ENCODE measurements at places on chromosomes 2 and 18.
A peak's percentile ranks its signal among the peaks of the same experiment; 100 is the strongest.

DNA sequence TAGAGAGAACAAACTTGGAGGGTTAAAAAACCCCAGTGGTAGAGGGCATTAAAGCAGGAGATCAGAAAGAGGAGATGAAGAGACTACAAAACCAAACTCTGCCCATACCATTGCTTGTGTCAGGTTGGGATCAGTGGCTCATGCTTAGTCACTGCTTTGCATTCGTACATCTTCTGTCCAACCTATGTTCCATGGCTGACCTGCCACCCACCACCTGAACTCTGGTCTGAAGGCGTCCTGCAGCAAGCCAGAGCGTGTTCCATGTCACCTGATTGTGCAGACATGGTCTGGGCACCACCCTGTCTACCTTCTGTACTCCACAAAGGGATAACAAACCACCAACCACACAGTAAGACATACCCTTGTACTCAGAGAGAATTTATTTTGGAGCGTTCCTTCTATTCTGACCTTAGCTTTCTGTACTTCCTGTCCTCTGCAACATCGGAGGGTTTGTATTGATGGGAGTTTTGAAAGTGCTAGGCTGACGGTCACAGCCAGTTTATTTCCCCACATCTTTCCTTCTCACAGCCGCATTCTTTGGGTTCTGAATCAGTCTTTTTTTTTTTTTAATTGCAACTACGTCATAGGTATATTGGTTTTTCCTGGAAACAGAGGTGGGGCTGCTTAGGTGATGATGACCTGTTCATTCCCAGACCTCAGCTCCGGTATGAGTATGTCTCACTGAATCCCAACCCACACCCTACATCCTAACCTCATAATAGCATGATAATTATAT is 88.3 kb downstream of the SOWAHC start:
- no peaks in the 10 kb centered on the region for H3K36me3 ChIP-seq
- peak overlapping the region; percentile 94 for H3K27ac ChIP-seq
- H3K4me3 ChIP-seq = no peak overlapping the region
- DNase-seq = no peak

- no peak overlapping the region for H3K4me3 ChIP-seq
- H3K36me3 ChIP-seq = no peaks in the 10 kb centered on the region
- H3K4me1 ChIP-seq = peaks cover 54% of the 10 kb centered on the region
- DNase-seq = no peak
- H3K27me3 ChIP-seq = no peaks in the 10 kb centered on the region
- no peak overlapping the region for H3K27ac ChIP-seq
Measured at GRCh38 chr2:66573821-66574233, 138.9 kb downstream of the MEIS1 start.

DNA sequence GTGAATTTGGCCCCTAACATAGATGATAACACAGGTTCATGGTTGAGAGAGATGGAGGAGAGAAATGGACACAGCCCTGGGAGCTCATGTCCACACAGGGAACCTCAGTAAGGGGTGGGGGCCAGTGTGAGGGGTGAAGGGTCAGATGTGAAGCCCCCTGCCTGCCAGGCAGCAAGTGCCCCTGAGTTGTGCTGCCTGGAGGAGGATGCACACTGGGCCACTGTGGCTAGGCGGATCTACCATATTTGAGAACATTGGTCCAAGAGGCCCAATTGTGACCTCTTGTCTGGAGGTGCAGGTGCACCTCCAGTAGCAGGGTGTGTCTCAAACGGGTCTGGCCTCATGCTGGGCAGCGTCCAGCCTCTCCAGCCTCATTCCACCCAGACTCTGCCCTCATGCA is 99.6 kb upstream of the SNTG2 start:
- H3K4me1 ChIP-seq = no peaks in the 10 kb centered on the region
- H3K27ac ChIP-seq = no peak overlapping the region
- no peaks in the 10 kb centered on the region for H3K27me3 ChIP-seq
- H3K4me3 ChIP-seq = no peak overlapping the region

GRCh38 chr18:8928847-8929780 is 173.4 kb upstream of the NDUFV2 start:
- no peaks in the 10 kb centered on the region for H3K27me3 ChIP-seq
- no peak overlapping the region for H3K27ac ChIP-seq
- no peak for DNase-seq
- H3K4me3 ChIP-seq = no peak overlapping the region
- no peaks in the 10 kb centered on the region for H3K36me3 ChIP-seq
- H3K4me1 ChIP-seq = no peaks in the 10 kb centered on the region

DNA sequence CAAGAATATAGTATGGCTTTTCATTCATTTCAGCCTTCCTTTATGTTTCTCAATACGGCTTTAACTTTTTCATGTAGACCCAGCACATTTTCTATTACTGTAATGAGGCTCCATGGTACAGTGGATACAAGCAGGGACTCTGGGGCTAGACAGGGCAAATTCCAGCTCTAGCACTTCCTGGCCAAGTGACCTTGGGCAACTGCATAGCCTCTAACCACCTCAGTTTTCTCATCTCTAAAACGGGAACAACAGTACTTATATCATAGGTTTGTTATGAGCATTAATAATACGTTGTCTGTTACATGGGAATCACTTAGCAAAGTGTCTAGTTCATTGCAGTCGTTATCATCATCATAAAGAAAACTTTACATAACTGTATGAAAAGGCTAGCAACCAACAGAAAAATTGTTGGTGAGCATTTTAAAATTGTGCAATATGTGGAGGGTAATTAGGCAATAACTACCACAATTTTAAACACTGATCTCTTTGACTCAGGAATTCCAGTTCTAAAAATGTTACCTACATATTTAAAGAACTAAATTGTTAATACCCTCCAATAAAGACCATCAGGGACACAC is 13.7 kb upstream of the RMDN2 start:
- H3K4me1 ChIP-seq = peaks cover 3% of the 10 kb centered on the region
- H3K27me3 ChIP-seq = no peaks in the 10 kb centered on the region
- no peak for DNase-seq
- H3K36me3 ChIP-seq = no peaks in the 10 kb centered on the region

DNA sequence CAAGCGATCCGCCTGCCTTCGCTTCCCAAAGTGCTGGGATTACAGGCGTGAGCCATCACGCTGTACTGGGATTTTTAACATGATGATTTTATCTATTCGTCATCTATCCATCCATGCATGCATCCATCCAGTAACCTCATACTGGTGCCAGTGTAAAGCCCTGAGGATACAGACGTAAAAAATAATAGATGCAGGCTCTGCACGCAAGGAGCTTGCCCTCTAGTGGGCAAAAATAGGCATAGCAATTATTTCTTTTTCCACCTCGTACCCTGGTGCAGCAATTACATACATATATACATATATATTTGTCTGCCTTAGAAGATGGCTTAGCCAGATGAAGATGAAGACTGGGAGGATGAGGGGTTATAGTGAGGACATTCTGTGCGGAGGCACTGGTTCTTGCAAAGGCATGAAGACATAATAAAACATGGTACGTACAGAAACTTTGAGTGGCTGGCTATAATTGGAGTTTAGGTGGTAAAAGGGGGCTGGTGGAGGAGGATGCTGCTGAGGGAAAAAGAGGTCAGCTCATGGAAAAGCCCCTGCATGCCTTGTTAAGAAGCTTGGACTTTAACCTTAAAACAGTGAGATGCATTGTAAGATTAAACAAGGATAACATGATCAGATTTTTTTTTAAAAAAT is 19.6 kb upstream of the RPIA start:
- no peaks in the 10 kb centered on the region for H3K36me3 ChIP-seq
- H3K27ac ChIP-seq = no peak overlapping the region
- no peak for DNase-seq

GRCh38 chr2:121502246-121502645 is 28.4 kb upstream of the RNU4ATAC start:
- no peak overlapping the region for H3K4me3 ChIP-seq
- no peak for DNase-seq
- H3K27me3 ChIP-seq = no peaks in the 10 kb centered on the region

GRCh38 chr2:72041638-72042111 is 106.0 kb downstream of the CYP26B1 start:
- H3K27ac ChIP-seq = peak overlapping the region; percentile 66
- no peaks in the 10 kb centered on the region for H3K36me3 ChIP-seq
- no peaks in the 10 kb centered on the region for H3K27me3 ChIP-seq
- peaks cover 7% of the 10 kb centered on the region for H3K4me1 ChIP-seq

DNA sequence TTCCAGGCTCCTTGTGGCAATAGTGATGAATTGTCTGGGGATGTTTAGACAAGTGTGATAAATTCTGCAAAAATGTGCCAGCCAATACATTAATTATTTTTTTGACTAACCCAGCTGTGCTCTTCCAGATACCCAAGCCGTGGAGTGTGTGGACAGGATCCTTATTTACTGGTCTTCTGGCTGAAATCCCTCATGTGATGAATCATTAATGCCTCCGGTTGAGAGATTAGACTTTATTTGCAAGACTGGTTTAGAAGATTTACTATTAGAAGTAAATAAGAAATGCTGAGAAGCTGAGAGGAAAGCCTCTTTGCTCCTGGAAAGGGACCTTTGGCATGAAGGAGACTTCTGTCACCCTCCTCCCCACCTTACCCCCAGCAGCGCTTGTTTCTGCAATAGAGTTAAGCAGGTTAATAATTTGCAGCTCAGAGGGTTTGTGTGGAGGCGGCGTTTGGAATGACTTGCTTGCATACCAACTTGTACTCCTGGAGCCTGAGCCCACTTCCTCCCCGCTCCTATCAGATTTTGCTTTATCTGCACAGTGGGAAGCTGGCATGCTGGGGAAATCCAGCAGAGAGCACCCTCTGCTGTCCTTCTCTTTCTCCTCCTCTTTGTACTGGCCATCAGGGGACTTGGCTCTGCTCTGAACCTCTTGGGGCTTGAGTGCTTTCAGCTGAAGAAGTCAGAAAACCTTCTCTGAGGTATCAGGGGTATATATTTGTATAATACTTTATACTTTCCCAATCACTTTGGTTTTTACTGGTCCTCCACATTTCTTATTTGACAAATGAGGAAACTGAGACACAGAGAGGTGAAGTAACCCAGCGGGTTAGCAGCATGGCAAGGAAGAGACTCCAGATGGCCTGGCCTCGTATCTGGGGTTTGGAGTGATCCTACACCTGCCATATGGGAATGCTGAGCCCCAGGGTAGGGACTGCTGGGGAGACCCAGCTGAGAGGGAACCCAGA is 16.3 kb downstream of the SLC3A1 start:
- H3K4me1 ChIP-seq = no peaks in the 10 kb centered on the region
- no peak overlapping the region for H3K4me3 ChIP-seq
- no peaks in the 10 kb centered on the region for H3K36me3 ChIP-seq
- peaks cover 52% of the 10 kb centered on the region for H3K27me3 ChIP-seq
- no peak overlapping the region for H3K27ac ChIP-seq

DNA sequence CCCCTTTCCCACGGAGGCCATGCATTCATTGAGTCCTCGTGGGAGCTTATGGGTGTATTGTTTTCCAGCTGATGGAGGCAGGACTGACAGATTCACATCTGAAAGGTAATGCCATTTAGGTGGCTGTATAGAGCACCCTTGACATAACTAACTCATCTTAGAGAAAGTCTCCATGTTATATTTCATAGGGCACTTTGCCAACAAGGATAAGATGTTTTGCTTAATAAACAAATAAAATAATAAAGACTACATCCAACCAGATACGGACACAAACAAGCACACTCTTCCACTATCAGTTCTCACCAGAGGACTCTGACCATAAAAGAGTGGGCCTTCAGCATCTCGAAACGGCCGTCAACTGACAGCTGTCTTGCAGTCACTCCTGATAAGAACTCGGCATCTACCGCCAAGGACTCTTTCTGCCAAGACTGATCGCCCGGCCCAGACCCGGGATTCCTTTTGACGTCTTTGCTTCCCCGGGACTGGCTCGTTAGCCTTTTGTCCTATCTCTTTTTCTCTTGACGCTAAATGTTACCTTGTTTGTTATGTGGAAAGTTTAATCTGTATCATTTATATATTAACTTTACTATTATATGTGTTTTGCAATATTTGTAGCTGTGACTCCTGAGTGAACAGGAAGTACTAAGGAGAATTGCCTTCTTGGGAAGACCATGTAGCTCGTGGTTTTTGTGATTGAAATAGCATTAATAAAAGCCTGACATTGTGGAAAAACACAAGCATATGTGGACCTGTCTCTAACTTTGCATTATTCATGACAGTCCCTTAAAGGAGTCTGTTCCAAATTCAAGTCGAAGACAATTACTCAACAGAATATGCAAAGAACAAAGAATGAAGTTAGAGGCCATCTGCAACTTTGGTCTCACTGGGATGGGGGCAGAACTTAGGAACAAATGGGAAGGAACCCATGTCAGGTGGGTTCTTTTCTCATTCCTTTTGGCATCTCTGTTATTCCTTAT is 195.1 kb downstream of the LPIN1 start:
- no peak overlapping the region for H3K27ac ChIP-seq
- no peak for DNase-seq
- H3K4me1 ChIP-seq = peaks cover 19% of the 10 kb centered on the region
- no peaks in the 10 kb centered on the region for H3K36me3 ChIP-seq
- no peaks in the 10 kb centered on the region for H3K27me3 ChIP-seq
- H3K4me3 ChIP-seq = no peak overlapping the region

GRCh38 chr2:97011977-97012569 is 25.7 kb upstream of the FAM178B start:
- H3K27ac ChIP-seq = no peak overlapping the region
- no peak for DNase-seq
- H3K4me1 ChIP-seq = no peaks in the 10 kb centered on the region
- no peaks in the 10 kb centered on the region for H3K27me3 ChIP-seq
- no peaks in the 10 kb centered on the region for H3K36me3 ChIP-seq

DNA sequence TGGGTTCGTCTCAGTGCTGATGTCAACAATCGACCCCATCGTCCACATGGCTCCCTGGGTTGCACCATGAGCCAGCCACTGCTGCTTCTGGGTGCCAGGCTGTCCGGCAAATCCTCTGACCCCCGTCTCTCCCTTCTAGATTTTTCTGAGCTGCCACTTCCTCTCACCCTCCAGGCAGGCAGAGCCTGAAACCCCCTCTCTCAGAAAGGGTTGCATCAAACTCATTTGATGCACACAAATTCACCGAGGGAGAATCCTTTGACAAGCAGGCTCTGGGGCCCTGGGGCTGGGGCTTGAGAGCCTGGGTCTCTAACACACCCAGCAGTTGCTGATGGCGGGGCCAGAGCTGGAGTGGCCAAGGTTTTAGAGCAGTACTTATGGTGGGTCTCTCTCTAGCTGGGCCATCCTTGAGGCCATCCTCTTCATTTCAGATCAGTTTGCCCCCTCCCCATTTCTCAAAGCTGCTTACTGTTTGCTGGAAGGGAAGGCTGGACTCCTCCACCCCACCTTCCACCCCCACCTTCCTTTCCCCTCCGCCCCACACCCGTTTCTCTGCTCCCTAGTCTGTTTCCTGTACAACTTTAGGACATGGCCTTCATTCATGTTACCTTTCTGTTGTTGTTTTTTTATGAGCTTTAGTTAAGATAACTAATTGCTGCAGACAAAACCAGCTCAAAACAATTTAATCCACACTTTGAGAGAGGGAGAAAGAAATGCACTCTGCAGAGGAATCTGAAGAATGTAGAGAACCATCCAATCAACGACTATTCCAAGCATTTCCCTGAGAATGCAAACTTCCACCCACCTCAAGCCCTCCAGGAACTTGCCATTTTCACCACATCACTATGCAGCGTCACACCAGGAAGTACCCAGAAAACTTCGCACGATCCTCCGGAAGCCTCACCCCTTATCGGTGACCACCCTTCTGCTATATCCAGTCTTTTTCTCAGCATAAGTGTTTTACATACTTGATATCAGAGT is 69.5 kb downstream of the ARL4C start:
- peaks cover 29% of the 10 kb centered on the region for H3K4me1 ChIP-seq
- no peaks in the 10 kb centered on the region for H3K36me3 ChIP-seq
- no peak for DNase-seq
- H3K27ac ChIP-seq = peak overlapping the region; percentile 37

- peak overlapping the region; percentile 92 for H3K27ac ChIP-seq
- peak overlapping the region; percentile 92 for H3K4me3 ChIP-seq
- DNase-seq = no peak
- H3K4me1 ChIP-seq = no peaks in the 10 kb centered on the region
Measured at GRCh38 chr18:36828157-36828629, 609 bp downstream of the TPGS2 start.
